ENCODE measurements at places on chromosomes 16 and 17. TPM values are rescaled to one million over a fixed set of nuclear protein-coding genes. Genes with fewer than 3 reads are reported as not detected.

DNA sequence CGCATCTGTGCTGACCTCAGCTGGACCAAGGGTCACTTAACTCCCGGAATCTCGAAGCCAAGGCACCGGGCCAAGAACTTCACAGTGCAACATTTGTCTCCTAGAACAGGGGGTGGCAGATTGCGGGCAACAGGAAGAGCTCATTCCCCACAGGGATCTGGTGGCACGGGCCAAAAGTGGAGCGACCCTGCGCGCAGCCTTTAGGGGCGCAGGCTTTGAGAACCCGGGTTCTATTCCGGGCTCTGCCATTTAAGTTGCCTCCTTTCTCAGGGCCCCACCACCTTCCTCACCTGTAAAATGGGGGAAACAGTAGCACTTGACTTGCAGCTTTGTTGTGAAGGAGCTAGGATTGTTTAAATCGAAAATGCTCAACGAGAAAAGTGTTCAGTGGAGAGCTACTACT is 651 bp downstream of the SHMT1 start:
- no peak for DNase-seq

DNA sequence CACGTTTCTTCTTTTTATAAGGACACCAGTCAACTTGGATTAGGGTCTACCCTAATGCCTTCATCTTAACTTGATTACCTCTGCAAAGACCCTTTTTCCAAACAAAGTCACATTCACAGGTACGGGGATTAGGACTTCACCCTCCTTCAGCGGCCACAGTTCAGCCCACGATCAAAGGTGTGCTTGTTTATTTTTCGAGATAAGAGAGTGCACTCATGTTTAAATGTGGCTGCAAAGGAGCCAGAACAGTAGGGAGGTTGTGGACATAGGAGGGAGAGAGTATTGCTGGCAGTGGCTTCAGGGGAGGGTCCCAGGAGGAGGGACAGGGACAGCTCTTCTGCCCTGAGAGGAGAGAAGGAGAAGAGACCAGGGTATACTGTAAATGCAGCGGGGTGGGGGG is 46.7 kb downstream of the MGAT5B start:
- no peak for DNase-seq

- no peak for DNase-seq
Measured at GRCh38 chr16:49280105-49280741, 1.4 kb downstream of the CBLN1 start.

Gene AANAT
- not detected for total RNA-seq
